Cardiac septum (tissue), 1 donor: ENCODE measurements at places on chromosomes 12 and 14. TPM values are rescaled to one million over a fixed set of nuclear protein-coding genes. Genes with fewer than 3 reads are reported as not detected.

DNA sequence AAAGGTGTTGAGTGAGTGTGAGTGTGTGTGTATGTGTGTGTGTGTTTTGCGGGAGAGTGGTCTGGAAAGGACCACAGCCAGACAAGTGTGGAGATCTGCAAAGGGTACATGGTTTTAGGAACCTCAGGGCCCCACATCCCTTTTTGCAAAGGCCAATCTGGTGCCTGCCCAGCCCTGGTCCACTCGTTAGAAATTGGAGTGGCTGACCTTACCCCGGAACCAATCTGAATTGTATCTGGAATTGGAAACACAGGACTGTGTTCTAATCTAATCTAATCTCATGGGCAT lies 11.3 kb upstream of the TBX3 start:
- DNase-seq, result no peak

- no peak for DNase-seq
These were observed 182.6 kb upstream of the CNOT2 start for GRCh38 chr12:70060634-70061033.

- DNase-seq, result no peak
These were observed 7.2 kb downstream of the NDRG2 start for GRCh38 chr14:21017528-21018245.

GRCh38 chr12:104569346-104570173 lies 112.8 kb downstream of the CHST11 start:
- no peak for DNase-seq

- peak; percentile 19 for DNase-seq
These were observed 16.2 kb upstream of the COX6A1 start for GRCh38 chr12:120421701-120422100.

GRCh38 chr12:6532927-6533652 lies 1.2 kb upstream of the GAPDH start:
- DNase-seq, result peak; percentile 85

GRCh38 chr14:106848330-106849121 lies 1322.1 kb downstream of the TMEM121 start:
- no peak for DNase-seq

DNA sequence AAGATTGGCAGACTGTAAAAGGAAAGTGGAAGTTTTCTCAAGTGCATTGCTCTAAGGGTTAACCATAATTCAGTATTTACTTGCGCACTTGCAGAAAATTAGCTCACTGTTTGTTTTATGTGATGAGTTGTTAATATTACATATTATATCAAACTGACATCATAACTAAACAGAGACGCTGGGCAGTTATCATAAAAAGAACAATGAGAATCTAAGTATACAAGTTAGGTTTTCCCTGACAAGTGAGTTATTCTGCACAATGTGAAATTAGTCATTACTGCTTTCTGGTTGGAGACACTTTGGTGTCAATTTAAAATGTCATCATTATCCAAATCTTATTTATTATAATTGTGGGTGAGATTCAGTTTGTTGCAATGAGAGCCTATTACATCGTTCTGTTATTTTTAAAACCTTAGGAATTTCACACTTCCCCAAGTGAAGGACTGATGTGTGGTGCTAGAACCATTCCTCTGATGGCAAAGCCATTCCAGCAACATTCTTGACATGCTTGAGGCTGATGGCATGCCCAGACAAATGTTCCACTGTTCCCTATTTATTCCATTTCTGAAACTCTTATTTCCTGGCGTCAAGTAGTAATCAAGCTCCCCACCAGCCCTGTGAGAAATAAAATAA lies 90.1 kb upstream of the FLRT2 start:
- no peak for DNase-seq

DNA sequence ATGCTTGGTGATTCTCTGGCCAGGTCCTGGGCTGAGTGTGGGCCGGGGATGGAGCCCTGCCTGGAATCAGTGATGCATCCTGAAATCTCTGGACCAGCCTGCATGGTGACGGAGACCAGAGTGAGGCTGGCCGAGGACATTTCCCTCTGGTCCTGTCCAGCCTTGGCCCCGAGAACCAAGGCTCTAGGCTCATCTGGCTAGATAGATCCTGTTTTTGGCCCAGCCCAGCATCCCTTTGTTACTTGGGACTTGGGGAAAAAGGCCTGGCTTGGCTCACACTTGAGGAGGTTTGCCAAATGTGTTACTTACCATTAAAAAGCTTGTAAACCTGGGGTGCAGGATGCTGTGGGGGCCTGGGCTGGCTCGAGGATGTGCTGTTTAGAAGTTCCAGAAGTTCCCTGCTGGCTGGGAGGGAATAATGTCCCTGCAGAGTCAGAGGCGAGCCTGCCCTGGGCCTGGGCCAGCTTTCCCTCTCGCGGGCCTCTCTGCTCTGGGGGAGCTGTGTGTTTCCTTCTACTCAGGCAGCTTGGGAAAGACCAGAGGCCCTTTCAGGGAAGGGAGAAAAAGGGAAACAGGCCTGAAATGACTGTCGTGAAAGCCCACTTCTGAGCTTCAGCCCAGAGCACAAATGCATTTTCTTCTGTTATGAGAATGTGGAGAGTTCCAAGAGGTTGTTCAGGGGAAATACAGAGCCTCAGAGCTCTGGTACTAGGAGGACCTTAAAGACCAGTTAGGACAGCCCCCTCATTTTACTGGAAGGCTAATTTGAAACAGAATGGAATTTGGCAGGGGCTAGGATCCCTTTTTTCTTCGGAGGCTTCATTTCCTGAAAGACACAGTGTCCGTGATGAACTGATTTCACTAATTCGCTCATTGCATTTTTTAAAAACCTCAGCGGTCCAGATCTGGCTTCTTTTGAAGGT lies 47.2 kb upstream of the CTDSP2 start:
- peak; percentile 93 for DNase-seq

- no peak for DNase-seq
These were observed 378.0 kb downstream of the MDGA2 start for GRCh38 chr14:47297374-47297773.

- DNase-seq, result no peak
These were observed 233.1 kb downstream of the PTPRO start for GRCh38 chr12:15555446-15555845.

DNA sequence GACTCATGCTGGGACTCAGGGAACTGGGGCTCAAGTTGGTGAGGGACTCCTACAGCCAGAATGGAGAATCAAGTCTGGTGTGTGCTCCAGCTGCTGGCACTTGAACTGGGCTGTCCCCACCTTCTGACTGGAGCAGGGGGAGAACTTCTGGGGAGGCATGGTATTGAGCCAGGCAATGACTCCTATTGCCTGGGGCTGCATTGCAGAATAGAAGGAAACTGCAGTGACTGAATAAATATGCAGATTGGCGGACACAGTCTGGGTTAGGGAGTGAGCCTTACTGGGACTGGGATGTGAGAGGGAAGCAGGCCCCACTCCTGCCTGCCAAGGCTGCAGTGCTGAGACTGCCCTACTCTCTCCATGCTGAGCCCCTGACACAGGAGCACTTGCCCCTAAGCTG lies 8.8 kb upstream of the ZNF268 start:
- DNase-seq, result no peak

DNA sequence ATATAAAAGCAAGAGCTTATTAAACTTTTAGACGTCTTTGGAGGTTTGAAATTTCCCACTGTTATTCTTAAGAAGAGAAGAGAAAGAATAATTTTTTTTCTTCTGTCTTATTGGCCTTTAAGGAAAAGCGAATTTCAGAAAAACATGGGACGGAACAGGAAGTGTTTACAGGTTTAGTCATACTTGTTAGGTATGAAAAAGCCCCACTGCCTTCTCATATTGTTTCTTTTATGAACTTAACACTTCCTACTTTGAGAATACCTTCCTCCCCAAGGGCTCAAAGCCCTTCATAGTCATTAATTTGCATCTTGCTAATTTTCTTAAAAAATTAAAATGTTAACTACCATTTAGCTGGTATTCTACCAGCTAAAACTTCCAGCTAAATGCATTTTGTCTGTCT lies 82.0 kb downstream of the ETV6 start:
- no peak for DNase-seq

- DNase-seq, result no peak
These were observed 227.4 kb downstream of the SUDS3 start for GRCh38 chr12:118603610-118604361.

Gene SIX6
- total RNA-seq, result not detected

Gene RNFT2
- 0.78 TPM for total RNA-seq

Gene GPRC5A
- 0.78 TPM for total RNA-seq
